Progenitor cell of endocrine pancreas (in vitro differentiated cells): ENCODE measurements at places on chromosomes 1 and 21.

DNA sequence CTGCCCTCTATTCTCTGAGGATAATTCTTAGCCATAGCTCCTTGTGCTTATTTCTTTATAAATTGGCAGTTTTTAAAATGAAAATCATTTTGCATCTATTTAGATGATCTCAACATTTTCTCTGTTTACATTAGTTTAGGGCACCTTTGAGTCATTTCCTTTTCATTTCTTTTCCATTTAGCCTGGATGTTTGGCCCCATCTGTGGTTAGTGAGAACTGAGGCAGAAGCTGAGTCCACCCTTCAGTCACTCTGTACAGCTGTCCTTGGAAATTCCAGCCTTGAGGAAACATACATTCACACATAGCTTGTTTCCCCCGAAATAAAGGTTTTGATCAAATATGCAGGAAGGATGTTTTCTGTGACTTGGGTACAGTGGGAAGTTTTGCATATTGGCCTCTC lies 123.7 kb downstream of the NTNG1 start:
- DNase-seq: no peak

DNA sequence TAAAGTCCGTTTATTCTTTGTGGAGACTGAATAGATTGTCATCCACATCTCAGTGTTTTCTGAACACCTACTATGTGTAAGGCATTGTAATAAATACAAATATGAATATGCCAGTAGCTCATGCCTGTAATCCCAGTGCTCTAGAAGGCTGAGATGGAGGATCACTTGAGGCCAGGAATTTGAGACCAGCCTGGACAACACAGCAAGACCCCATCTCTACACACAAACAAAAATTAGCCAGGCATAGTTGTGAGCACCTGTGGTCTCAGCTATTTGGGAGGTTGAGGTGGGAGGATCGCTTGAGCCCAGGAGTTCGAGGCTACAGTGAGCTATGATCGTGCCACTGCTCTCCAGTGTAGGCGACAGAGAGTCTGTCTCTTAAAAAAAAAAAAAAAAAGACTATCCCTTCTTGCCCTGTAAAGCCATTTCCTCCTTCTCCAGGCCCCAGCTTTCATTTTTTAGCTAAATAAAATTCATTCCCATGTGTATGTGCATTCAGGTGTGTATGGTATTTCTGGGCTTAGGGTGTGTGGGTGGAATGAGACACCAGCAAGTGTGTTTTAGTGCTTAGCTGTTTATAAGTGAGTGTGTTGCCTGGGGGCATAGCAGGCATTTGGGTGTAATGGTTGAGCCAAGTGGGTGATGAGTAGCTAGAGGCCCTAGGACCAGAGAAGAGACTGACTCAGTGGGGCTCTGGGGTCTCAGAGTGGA lies 7.8 kb downstream of the CELSR2 start:
- no peak for DNase-seq

DNA sequence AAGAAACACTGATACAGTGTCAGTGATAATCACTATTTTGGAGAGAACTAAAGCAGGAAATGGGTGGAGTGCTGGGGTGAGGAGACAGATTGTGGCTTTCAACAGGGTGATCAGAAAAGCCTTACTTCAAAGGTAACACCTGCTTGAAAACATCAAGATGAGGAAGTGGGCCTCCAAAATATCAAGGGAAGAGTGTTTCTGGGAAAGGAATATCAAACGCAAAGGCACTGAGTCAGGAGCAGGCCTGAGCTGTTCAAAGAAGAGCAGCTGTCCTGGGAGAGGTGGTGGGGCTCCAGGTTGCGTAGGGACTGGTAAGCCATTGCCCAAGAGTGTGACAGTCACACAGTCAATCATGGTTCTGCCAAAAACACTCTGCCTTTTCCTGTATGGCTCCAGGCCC lies 47.1 kb upstream of the ATP1A1 start:
- no peak for DNase-seq

DNA sequence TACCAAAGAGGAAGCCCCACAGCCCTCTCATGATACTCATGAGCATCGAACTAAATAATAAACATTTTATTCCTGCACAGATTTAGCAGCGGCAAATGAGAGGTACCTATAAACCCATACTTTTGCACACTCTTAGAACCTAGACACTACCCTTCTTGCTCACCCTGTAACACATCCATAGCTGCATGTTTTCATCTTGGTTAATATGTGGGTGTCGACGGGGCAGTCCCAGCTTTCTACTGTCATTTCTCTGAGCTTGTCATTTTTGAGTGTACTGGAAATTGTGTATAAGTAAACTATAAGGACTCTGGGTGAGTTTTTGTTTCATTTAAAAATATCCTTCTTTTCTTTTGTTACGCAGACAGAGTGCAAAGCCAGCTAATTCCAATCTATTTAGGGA lies 25.5 kb downstream of the OVGP1 start:
- DNase-seq: no peak

DNA sequence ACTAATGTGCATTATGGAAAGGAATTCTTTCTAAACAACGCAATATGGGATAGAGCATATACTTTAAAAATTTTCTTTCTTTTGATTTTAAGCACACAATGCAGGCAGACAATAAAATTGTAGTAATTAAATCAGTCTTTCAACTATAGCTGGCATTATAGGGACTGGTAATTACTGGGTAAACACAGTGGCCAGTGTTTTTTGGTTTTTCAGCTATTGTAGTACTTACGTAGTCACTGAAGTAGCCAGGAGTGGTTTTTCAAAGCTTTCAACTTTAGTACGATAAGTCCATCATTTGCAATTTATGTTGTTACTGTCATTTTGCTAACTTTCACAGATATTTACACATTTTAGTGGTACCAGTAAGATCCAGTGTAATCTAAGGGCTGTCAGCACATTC lies 50.6 kb downstream of the RAB3GAP2 start:
- no peak for DNase-seq

- DNase-seq: peak; percentile 46
Observed at GRCh38 chr1:18109756-18110597, 2.4 kb downstream of the IGSF21 start.

DNA sequence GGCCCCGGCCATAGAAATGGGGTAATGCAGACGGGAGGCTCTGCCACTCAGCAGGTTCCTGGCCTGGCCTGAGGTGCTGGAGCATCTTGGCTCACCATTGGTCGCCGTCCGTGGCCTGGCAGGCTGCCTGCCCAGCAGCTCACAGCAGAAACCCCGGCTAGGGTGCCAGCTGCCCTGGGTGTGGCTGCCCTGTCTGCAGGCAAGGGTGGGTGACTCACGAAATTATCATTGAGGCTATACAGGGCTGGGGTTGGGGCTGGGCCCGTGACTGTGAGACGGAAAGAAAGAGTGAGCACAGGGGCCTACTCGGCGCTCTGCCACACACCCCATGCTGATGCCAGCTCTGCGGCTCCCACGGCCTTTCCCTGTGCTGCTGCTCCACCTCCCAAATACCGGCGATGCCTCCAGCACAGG lies 8.0 kb upstream of the PKP1 start:
- no peak for DNase-seq

- DNase-seq: no peak
Observed at GRCh38 chr1:29412591-29412990, 176.3 kb downstream of the PTPRU start.

GRCh38 chr1:153509036-153509435 lies 26.8 kb downstream of the S100A6 start:
- DNase-seq: no peak
